ENCODE measurements at places on chromosomes 2 and 18.

DNA sequence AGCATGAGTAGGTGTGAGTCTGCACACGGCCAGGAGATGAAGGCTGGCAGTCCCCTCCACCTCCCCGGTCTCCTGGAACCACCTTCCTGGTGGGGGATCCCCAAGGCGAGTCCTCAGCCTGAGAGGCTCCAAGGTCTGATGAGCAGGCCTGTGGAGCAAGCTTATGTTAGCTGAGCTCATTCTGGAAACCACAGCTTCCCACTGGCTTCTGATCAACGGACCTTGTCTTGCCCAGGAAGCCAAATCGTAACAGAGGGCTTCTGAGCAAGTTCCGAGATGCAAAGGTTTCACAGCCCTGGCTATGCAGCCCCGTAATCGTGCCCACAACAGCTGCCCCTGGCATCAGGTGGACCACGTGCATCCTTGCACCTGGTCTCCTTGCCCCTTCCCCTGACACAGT is 28.8 kb upstream of the GPR55 start:
- no peak for DNase-seq

DNA sequence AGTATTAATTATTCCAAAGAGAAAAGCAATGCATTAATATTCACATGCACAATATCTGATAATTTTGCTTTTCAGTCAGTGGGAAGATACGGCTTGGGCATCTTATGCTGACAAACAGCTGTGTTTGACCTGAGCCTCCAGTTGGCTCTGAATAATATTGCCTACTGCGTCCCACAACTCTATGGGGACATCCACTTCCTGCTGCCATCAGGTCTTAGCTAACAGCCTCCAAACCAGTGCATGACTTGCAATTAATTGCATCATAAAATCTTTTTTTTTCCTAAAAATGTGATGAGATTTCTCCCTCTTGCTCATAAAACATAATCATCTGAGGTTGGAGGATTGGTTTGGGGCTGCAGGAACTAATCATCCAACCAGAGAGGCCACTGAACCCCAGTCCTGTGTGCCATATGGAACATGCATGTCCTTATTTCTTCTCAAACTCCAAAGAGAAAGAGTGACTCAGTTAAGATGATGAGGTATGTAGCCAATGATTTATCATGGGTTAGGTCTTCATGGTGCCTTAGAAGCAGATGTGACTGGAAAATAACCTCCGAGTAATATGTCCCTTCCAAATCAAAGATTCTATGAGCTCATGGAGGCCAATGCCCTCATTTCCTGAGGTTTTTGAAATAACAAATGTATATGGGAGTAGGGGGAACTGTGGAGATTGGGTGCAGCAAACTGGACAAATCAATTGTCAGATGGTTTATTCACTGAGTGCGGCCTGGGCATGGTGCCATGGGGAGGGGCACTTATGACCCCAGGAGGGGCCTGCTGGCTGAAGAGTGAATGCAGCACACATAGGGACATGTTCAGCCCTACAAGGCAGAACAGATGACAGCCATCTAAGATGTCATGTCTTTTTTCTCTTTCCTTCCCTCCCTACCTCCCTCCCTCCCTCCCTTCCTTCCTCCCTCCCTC is 39.4 kb downstream of the EDAR start:
- DNase-seq, result no peak

GRCh38 chr2:234577191-234577590 is 80.3 kb upstream of the ARL4C start:
- no peak for DNase-seq

- no peak for DNase-seq
Measured at GRCh38 chr2:232926431-232926939, 56.4 kb downstream of the SNORC start.

GRCh38 chr2:36238106-36238505 is 117.5 kb upstream of the CRIM1 start:
- DNase-seq, result no peak

GRCh38 chr2:188819792-188820191 is 154.4 kb upstream of the COL3A1 start:
- no peak for DNase-seq

DNA sequence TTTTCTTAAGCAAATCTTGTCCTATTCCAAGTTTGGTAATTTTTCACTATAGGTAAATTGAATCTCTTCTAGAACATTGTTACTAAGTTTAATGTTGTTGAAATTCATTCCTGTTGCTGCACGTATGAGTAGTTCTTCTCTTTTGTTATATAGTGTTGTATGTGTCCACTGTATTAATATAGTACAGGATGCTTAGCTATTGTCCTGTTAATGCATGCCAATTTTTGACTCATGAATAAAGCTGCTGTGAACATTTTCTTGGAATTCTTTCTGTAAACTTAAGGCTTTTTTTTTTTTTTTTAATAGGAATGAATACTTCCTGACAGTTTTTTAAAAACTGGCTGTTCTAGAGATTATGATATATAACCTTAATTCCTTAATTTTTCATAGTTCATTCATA is 326.9 kb downstream of the SLC4A3 start:
- DNase-seq, result no peak

DNA sequence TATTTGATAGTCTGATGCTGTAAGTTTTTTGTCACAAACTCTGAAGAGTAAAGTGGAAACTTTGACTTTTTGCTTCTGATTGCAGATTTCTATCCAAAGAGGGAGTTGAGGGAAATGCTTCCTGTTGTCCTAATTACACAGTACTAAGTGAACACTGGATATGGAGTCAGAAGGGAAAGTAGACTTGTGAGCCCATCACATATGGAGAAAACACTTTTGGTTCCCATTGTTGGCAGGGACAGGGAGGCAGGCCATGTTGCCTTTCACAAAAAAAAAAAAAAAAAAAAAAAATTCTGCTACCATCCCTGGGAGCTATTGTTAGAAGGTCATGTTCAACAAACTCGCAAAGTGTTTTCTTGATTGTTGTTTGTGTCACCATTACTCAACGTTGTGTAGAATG is 144.3 kb downstream of the RPIA start:
- DNase-seq, result no peak
